ENCODE measurements at places on chromosomes 6 and 20. TPM values are rescaled to one million over a fixed set of nuclear protein-coding genes. Genes with fewer than 3 reads are reported as not detected.

Gene STK35
- total RNA-seq: 16.5 TPM

GRCh38 chr6:154353626-154354025 is 3.0 kb downstream of the IPCEF1 start:
- no peak for DNase-seq

Gene VSTM2L
- total RNA-seq: 2.8 TPM

DNA sequence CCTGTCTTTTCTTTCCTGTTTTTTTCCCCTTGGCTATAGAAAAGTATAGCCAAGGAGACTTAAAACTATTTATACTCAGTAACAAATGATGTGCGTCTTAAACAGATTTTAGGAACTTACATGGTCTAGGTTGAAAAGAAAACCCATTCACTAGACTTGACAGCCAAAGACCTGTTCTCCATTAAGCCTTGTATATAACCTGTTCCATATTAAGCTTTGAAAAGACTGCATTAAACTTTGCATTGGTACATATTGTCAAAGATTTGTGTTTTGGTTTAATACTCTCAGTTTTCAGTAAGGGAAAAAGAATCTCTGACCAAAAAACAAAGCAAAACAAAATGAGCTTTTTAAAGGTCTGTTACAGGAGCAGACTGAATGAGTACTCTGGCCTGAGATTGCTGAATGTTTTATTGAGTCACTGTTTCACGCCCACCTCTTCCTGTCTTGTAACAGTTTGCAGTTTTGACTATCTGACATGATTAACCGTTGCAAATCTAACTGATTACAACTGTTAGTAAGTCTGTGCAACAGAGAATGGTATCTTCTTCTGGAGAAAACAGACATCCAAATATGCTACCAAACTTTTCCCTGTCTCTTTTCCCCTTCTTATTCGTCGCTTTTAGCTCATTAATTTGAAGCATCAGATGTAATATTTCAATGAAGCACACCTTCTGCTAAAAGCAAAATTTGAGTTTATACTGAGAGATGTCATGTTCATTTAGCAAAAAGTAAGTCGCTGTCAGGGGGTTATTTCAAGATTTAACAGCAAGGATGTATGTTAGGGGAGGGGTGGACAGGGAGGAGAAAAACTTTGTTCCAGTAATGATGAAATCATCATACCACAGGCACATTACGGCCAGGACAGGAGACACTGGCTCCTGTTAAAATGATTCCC is 59.1 kb upstream of the SUPT3H start:
- DNase-seq: no peak

- DNase-seq: no peak
Observed at GRCh38 chr6:73655341-73655917, 1.6 kb upstream of the SLC17A5 start.

GRCh38 chr20:33419140-33419974 is 18.0 kb upstream of the CDK5RAP1 start:
- no peak for DNase-seq

Gene PLG
- not detected for total RNA-seq

Gene CLPSL1
- total RNA-seq: not detected

DNA sequence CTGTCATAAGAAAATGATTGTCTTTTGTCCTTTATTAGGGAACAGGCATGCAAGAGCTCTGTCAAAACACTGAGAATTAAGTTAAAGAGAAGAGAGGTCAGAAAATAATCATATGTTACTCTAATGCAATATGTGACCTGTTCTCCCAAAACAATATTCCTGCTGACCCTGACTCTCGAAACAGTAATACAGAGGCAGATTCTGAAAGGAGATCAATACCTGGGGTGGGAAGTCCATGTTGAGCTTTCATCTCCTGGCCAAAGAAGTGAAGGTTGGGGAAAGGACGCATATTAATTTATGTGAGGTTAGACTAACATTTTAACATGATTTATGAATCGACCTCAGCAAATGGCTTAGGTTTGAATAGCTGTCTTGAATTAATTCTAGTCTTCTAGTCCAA is 243.0 kb downstream of the PTPRK start:
- DNase-seq: no peak

Gene PXDC1
- 15.0 TPM for total RNA-seq

Gene LINC00237
- total RNA-seq: not detected

GRCh38 chr6:122289762-122290539 is 109.5 kb upstream of the HSF2 start:
- DNase-seq: peak; percentile 11

GRCh38 chr20:4022386-4023286 is 7.3 kb upstream of the RNF24 start:
- DNase-seq: no peak

Gene RAET1G
- total RNA-seq: not detected

GRCh38 chr6:147506704-147507114 is 1.8 kb upstream of the SAMD5 start:
- DNase-seq: peak; percentile 74
